Right ventricle myocardium superior (tissue), 1 donor: ENCODE measurements at places on chromosomes 11 and 22. TPM values are rescaled to one million over a fixed set of nuclear protein-coding genes. Genes with fewer than 3 reads are reported as not detected.
A peak's percentile ranks its signal among the peaks of the same experiment; 100 is the strongest.

- peak; percentile 86 for DNase-seq
Measured at GRCh38 chr11:17730608-17731462, 3.7 kb upstream of the KCNC1 start.

DNA sequence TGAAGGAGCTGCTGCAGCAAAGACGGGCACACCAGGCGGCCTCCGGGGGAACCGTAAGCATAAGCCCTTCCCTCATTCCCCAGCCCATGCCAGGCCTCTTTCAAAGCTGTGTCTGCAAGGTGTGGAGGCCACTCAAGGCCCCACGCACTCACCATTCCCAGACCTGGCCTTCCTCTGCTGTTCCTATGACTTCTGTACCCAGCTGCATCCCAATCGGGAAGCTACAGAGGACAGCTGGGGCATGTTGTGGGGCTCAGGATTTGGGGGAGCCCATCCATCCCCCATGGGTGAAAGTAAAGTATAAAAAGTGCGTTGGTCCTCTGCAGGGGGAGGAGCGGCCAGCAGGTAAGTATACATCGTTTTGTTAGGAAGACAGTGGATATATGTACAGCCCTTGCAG lies 2.2 kb downstream of the POU2AF3 start:
- no peak for DNase-seq

DNA sequence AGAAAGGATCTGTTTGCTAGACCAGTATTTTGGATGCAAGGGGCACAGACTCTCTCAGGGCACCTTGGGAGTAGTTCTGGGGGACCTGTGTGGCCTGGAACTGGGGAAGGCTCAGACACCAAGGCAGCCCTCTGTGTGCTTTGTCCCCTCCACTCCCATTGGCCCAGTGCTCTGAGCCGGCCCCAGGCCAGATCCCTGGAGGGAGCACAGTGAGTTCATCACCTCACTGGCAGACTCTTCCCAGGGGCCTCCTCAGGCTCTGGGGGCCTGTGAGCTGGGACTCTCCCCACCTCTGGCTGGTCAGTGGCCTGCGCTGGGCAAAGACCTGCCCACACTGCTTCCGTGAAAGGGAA lies 51.7 kb downstream of the CHRDL2 start:
- no peak for DNase-seq

DNA sequence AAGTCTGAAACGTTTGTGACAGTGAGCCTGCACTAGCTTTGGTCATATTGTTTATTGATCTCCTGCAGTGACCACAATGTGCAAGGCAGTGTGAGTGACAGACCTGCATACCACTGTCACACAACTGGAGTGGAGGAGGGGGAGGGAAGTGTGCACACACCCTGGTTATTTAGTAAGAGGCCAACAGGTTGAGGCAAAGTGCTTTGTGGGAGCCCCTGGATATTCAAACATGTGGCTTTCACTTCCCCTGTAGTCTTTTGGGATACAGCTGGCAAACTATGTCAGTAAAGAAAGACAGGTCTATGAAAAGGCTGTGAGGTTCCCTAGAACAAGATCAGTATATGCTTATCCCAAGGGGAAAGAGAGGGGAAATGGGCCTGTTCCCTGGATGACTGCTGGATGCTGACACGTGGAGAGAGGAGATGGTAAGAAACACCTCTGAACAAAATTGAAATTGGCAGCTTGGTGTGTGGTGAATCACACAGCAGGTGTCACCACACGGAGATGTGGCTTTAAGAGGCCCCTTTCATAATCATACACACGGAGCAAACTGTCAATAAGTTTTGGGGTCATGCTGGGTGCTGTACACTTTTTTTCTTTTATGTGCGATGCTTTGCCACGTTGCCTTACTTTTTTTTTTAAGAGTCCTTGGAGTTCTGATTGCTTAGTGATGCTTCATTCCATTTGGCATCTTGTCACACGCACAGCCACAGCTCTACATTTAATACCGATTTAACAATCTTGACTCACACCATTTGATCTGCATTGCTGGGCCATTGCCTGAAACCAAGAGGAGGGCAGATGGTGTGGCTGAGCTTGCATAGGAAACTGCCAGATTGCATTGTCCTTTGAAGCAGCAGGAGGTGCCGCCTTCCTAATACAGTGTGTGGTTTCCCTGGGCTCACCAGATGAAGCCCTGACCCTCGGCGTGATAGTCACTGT lies 11.3 kb downstream of the OSBP2 start:
- DNase-seq: no peak

- DNase-seq: no peak
Measured at GRCh38 chr11:71338801-71339395, 86.5 kb upstream of the SHANK2 start.

DNA sequence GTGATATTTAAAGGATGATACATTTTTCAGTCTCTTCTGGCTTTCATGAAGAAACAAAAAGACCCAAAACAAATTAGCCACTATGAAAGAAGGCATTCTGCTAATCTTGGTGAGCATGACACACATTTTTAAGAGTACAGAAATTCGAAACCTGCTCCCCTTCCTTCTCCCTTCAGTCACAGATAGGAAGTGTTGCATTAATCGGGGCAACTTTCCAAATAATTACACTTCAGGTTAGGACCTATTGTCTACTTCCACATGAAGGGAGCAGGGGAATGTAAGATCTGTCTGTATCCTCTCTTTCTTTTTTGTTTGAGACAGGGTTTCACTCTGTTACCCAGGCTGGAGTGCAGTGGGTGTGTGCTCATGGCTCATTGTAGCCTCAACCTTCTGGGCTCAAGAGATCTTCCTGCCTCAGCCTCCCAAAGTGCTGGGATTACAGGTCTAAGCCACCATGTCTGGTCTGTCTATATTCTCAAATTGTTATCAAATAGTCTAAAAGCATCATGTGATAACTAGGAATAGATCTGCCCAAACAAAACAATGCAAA lies 45.8 kb downstream of the NCAM1 start:
- DNase-seq: no peak

DNA sequence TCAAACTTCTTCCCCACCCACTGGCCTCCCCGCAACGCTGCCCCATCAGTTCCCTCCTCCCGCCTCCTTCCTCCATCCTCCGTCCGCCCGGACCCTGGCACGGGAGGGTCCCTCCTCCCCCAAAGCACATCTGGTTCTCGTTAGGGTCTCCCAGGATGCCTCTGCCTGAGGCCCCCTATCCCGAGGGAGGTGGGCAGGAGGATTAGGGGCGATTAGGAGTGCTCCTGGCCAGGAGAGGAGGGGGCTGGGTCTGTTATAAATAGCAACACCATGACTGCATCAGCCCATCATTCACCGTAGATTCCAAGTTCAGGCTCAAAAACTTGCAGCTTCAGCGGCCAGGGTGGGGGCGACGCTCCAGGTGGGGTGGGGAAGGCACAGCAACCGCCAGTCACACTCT lies 10.4 kb downstream of the MYRF start:
- no peak for DNase-seq

DNA sequence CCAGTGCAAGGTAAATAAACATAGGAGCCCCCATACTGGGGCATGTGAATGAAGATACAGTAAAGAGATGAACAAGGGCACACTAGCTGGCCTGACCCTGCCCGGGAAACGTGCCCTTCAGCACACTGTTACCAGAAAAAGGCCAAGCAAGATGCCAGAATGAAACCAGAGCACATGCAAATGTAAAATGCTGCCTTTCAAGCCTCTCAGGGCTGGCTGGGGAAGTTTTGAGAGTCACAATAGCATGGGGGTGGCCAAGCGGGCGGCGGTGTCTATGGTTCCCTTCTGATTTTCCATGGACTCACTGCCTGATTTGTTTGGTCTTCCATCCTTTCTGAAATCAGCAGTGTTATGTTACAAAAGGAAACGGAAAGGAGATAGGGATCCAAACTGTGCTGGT lies 18.9 kb upstream of the SUSD2 start:
- peak; percentile 59 for DNase-seq

DNA sequence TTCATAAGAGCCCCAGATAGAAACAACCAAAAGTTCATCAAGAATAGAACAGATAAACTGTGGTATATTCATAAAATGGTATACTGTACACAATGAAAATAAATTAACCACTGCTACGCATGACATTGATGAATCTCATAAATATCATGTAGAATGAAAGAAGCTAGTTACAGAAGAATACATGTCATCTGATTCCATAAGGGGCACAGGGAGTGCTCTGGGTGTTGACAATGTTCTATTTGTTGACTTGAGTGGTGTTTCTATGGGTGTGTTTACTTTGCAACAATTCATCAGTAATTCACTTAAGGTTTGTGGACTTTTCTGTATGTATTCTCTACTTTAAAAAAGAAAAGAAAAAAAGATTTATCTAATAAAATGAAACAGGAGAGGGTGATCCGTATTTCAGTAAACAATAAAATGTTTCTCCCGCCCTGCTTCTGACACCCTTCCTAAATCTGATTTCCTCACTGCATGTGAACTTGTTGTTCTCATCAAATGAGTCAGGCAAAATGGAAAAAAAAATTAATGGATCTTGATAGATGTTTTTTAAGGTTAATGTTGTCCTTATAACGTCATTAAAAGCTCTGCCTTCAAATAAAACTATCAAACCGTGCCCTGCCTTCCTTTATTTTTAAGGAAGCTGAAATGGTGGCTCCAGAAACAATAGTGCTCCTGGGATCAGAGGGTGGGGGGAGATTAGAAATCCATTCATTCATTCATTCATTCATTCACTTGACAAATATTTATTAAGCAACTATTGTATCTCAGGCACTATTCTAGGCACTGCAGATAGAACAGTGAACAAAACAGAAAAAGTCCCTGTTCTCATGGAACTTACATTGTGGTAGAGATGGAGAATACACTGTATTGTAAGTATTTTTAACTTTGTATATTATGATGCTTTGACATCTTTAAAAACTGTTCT lies 77.2 kb upstream of the CD44 start:
- DNase-seq: no peak

- DNase-seq: peak; percentile 78
Measured at GRCh38 chr11:62242021-62242420, at the start of gene SCGB1D2. Gene SCGB1D2, plus strand, starts transcription at chr11:62242239. Its CDS starts 69 bp downstream, at chr11:62242308.

GRCh38 chr11:4181782-4182721 lies 87.5 kb downstream of the RRM1 start:
- peak; percentile 73 for DNase-seq

DNA sequence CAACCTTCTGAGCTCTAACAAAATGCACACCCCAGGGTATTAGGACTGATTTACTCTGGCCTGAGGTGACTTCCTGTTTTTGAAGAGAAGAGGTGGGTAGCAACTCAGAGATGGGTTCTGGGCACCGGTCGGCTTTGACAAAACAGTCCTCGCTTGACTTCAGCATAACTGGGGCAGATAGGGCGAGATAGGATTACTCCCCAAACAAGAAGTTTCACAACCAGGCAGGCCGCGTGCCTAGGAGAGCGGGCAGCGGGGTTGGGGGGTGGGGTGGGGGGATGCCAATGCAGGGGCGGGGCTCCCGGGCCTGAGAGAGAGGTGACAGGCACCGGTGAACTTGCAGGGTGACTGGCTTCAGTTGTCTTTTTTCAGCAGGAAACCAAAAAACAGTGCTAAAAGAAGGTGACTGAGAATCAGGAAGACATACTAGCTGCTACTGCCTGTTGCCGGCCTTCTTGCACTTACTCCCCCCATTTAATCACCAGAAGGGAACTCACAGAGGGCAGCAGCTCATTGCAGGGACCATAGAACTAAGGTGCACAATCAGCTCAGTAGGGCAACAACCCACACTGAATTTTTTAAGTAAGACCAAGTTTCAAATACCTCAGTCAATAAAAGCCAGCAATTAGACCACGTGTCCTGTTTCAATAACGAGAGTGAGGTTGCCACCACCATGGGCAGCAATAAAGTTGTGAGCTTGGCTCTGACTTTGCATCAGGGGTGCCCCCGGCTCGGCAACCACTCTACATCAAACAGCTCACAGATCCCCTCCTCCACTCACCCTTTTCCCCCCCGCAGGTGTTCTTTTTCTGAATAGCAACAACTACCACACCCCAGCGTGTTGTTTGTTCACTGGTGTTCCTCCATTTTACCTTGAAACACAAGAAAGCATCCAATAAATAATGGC lies 37.2 kb upstream of the ETS1 start:
- DNase-seq: no peak

DNA sequence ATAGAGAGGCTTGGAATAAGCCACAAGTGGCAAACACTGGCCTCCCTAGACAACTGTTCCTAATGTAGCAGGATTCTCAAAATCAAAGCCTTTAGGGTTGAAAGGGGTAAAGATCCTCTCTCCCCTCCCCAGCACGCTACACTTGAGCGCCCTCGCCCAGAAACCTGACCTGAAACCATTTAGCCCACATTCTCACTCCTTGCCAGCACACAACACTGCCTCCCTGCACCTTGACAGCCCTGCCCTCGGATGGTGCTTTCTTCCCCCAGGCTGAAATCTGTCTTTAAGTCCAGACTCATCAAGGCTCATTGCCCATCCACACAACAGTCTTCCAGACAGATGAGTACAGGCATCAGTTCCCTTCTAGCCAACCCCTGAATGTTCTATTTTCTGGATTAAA lies 26.5 kb downstream of the CWC15 start:
- DNase-seq: no peak

DNA sequence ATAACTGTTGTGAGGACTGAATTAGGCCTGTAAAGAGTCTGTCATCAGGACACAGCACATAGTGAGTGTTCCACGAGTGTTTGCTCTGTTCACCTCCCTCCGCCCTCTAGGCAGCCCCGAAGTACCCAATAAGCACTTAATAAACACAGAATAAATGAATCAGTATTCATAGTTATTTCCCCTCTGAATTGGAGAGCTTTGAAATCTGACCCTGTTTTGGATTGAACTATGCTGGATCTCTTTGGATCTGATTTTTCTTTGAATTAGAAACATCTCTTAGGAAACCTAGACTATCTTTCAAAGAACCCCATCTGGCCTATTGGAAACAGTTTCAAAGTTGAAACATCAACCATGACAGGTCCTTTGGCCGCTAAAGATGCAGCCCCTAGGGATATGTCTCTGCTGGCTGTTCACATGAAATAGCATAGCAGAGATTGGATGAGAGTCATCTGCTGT lies 615.5 kb downstream of the NTM start:
- DNase-seq: no peak

DNA sequence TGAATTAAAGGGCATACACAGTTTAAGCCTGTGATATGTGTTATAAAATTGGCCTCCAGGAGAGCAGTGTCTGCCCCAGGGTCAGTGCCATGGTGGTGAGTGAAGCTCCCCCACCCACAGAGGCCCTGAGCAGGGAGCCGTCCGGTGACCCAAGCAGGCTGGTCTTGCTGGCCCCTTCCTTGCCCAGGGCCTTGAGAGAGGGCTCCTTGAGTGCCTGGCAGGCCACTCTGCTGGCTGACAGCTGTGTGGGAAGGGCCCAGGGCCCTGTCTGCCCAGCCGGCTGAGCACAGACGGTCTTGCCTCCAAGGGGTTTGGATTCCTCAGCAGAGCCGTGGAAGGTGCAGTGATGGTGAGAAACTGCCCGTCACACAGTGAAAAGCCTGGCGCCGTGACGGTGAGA lies 25.9 kb downstream of the PTDSS2 start:
- DNase-seq: no peak

NNMT gene
- total RNA-seq: 29.8 TPM

CNGA4 gene
- total RNA-seq: not detected

MOV10L1 gene
- not detected for total RNA-seq

GGTLC3 gene
- total RNA-seq: not detected

TYR gene
- not detected for total RNA-seq

NPAS4 gene
- not detected for total RNA-seq

AGBL2 gene
- total RNA-seq: 0.35 TPM

MAJIN gene
- total RNA-seq: not detected

SPON1 gene
- total RNA-seq: 3.0 TPM

ELFN2 gene
- 0.19 TPM for total RNA-seq
